ENCODE measurements at places on chromosomes 7 and 10.
A peak's percentile ranks its signal among the peaks of the same experiment; 100 is the strongest.

DNA sequence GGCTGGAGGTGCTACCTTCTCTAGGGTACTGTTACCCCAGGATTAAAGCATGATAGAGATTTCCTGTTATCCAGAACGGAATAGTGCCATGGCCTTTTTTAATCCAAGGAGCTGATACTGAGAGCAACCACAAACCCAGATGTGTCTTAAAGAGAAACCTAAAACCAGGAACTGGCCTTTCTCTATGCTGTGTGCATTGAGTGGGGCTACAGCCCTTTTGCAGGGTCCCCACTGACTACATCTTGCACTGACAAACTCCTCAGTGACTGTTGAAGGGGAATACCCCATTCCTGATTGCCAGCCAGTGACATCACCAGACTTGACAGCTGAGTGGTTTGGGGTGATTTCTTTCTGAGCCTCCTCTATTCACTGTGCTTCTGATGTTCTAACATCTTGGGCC, 81.9 kb upstream of the CAPZA2 start:
- DNase-seq: no peak

GRCh38 chr10:46094931-46095750, 49.1 kb upstream of the MSMB start:
- no peak for DNase-seq

GRCh38 chr10:26593896-26594295, 103.6 kb upstream of the PDSS1 start:
- no peak for DNase-seq

DNA sequence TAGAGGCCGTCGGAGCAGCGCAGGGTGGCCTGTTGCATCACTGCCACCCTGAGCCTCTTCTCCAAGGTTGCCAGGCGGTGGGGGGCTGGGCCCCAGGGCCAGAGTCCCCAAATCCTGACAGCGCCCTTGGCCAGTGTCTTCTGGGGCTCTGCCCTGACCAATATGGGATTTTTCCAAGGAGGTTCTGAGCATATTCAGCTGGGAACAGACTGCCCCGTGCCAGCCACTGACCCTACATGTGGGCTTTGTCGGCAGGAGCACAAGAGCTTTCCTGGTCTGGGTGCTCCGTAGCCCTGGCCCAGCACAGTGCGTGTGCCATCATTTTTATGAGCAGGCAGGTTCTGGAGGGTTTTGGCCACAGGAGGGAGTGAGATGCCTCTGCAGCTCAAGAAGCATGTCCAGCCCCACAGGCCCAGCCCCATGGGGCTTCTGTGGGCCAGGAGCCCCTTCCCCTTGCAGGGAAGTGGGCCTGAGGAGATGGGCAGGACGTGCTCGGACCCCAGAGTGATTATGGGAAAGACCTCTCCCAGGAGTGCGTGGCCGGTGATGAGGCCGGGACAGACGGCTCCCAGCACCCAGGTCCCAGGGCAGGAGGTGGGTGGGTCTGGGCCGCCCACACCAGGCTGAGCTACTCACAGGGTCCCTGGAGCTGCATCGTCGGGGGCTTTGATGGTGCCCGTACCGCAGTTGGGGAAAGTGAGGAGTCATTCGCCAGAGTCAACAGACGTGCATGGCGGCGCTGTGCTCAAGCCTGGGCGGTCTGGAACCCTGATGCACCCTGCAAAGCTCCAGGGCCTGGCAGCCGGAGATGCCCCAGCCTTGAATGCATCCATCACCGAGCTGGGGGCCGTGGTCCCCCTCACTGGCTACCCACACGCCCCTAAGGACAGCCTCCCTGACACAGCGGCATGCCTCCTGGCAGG, 66.6 kb downstream of the PWWP2B start:
- no peak for DNase-seq

GRCh38 chr10:59648711-59649201, 60.9 kb downstream of the SLC16A9 start:
- no peak for DNase-seq

DNA sequence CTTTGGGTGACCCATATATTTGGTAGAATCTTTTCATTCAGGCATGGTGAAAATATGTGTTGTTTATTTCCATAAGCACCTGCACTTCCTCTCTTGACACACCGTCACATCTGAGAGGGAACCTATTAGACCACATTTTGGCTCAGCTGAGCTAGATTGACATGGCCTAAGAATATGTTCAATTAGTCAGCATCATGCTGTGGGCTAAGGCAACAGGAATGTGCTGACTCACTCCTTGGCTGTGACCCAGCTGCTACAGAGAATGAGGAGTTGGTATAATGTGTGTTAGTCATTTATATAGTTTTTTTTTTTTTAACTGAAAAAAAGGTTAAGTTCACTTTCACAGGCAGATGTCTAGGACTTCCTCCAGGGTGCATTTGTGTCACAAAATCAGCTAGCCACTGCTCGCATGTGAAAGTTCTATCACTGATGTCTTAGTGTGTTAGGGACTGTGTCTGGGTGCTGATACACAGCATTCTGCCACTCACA, 180.6 kb downstream of the SEMA3E start:
- no peak for DNase-seq

GRCh38 chr10:59709395-59710125, at the start of gene SLC16A9:
Gene SLC16A9 (minus strand): TSS chr10:59709850. CDS start chr10:59684291, 25,559 bp downstream.
- no peak for DNase-seq

DNA sequence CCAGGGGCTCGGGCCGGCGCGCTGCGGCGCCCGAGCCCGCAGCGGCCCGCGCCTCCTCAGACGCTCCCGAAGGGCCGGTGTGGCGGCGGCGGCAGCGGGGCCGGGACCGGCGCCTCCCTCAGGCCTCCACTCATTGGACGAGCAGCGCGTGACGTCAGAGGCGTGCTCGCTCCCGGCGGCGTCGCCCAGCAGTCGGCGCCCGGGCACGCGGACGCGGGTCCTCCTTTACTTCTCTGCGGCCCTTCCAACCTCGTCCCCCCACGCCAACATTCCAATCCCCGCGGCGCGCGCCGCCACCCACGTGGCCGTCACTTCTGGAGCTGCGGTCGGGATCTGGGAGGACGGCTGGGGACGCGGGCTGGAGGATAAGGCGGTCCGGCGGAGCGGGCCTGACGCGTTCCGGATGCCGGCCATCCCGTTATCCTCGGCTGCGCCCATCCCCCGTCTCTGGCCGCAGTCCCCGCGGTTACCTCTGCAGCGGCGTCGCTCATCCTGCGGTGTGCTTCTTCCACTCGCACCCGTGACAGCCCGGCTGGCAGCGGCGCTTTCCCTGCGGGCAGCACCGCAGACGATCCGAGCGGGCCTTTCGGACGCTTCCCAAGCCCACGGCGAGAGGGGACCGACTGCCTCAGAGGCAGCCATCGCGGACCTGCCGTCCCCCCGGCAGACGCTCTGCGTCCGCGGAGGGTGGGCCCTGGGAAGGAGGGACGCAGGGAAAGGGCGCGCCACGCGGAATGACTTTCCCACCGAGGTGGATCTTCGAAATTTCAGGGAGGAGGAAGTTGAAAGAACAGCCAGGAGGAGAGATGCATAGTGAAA, at the start of gene PDZD8:
PDZD8 (minus strand) TSS at position 81 of the 819 bp plus-strand sequence. CDS start 213 bp downstream, outside the sequence.
- DNase-seq: peak; percentile 17

GRCh38 chr10:118332236-118332635, 9.9 kb downstream of the FAM204A start:
- DNase-seq: no peak

DNA sequence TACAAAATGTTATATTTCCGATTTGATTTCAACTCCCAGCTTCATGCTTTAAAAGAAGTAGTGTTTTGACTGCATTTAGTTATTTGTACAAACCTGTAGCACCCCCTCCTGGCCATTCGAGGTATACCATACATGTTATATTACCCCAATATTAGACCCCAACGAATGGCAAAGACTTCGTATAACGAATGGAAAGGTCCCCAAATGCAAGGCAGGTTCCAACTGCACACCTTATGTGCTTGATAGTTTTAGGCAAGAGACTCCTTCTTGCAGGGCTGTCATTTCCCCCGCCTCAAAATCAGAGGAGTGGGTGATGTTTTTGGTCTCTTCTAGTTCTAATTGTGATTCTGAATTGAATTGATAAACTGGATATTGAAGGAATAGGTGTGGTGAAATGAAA, 101.1 kb upstream of the TARP start:
- no peak for DNase-seq

GRCh38 chr7:151866761-151867655, 9.9 kb downstream of the PRKAG2 start:
- DNase-seq: no peak

- DNase-seq: no peak
Measured at GRCh38 chr10:11177926-11178471, 160.3 kb downstream of the CELF2 start.

DNA sequence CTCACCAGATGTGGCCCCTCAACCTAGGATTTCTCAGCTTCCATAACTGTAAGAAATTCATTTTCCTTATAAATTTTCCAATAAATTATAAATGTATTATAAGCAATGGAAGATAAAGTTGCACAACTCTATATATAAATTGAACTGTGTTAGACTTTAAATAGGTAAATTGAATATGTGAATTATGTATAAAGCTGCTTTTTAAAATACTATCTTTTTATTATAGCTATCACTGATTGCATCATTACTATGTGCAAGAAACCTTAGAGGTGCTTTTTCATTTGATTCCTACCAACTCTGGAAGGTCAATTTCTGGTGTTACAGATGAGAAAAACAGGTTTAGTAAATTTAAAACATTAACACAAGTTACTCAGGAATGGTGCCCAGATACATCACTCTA, 8.4 kb downstream of the MTERF1 start:
- no peak for DNase-seq

GRCh38 chr10:110456523-110457091, 41.1 kb upstream of the DUSP5 start:
- no peak for DNase-seq

DNA sequence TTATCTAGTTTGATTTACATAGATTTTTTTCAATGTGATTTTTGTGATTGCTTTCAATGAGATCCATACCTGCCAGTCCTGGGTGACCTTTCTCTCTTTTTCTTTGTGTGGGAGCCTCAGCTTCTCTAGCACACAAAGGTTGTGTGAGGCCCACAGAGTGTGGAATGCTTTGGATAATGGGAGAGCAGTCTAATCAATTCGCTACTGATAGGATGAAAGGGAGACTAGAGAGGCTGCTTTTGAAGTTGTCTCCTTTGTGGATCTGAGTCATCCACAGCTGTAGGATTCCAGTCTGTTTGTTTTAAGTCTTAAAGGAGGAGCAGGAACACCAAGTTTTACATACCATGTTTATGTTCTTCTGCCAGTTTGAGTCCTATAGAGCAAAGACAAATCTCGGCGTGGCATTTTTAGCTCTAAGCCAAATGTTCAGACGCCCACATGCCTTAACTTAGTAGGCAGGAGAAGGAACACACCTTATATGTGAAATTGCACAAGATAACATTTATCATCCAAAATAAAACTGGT, 330.0 kb downstream of the ARL4A start:
- DNase-seq: no peak

GRCh38 chr7:77157446-77157845, 35.0 kb downstream of the CCDC146 start:
- DNase-seq: no peak

DNA sequence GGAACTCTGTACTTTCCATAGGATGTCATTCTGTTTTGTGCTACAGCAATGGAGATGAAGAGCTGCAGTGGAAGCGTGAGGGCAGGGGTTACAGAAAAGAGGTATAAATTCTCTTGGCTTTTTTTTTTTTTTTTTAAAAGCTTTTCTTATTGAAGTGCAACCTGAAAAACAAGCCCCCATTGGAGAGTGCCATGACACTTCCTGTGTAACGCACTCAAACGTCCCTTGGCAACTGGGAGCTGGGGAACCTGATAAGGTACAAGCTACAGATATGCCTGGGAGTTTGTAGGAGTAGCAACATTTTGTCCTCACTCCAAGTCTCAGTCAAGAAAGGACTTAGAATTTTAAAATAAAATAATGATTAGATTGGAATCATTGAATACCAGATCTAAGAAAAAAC, 512.1 kb downstream of the RPS24 start:
- DNase-seq: no peak

DNA sequence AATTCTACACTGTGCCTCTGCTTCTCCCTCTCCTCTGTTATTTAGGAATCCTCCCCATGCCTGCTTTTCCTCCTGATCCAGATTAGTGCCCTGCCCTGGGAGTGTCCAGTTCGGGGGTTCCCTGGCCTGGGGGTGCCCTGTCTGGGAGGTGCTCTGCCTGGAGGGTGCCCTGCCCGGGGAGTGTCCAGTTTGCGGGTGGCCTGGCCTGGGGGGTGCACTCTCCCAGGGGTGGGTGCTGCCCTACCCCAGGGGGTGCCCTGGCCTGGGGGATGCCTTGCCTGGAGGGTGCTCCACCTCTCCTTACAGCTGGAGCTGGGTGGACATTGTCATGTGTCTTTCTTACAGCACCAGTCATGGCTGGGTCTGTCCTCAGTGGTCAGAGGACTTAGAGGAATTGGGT, 20.2 kb downstream of the RAMP3 start:
- no peak for DNase-seq

GRCh38 chr7:130281260-130281659, 11.7 kb upstream of the CPA4 start:
- no peak for DNase-seq

GRCh38 chr10:45282061-45282460, 33.3 kb downstream of the OR13A1 start:
- DNase-seq: no peak

GRCh38 chr7:100432621-100433275, 3.1 kb downstream of the MEPCE start:
- no peak for DNase-seq

- no peak for DNase-seq
Measured at GRCh38 chr7:2231992-2232765, 566 bp downstream of the MAD1L1 start.
